Fibroblast of skin of left biceps (primary cell): ENCODE measurements at places on chromosomes 6 and 20.

DNA sequence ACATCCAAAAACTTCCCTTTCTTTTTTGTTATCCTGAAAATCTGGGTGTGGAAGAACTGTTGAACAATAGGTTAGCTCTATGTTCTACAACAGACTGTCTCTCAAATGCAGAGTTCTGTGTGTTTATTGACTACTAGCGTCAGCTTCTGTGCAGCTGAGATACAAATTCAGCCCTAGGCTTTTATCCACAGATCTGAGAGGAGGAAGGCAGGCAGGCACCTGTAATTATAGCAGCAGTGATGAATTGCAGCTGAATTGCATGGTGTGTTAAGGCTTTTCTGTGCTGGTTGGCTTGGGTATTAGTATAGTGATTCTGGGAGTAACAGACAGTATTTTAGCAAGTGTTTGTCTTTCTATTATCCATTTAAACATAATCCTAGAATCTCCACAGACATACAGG lies 24.4 kb downstream of the GRIK2 start:
- DNase-seq: no peak

DNA sequence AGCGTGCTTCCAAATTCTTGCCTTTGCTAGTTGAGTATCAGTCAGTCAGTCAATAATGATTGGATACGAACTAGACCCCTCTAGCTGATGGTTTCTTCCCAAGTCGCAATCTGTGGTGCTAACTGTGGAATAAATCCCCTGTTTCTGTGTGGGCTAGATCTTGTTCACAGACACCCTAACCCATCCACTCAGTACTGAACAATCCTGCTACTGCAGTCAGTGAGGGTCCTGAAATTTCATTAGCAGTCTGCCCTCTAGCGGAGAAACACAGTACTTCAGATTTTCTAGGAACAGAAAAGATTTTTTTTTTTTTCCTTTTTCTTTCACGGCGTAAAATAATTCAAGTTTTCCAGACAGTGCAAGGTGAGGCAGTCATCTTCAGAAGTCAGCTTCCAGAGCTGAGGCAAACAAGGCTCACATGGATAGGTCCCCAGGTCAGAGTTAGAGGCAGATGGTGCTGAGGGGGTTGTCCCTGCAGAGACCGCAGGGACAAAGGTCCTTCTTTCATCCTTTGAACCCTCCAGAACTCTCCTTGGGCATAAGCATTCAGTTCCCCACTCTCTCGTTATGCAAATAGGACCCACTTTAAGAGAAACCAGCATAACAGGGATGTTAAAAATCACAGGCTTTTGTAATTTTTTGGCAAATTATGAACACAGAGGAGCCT lies 119.6 kb downstream of the SCML4 start:
- no peak for DNase-seq

- no peak for DNase-seq
Observed at GRCh38 chr6:3915076-3915791, 66.1 kb downstream of the FAM50B start.

GRCh38 chr6:147509891-147510290 lies 1.4 kb downstream of the SAMD5 start:
- DNase-seq: no peak

- DNase-seq: no peak
Observed at GRCh38 chr6:41759905-41760579, 12.8 kb upstream of the PGC start.

DNA sequence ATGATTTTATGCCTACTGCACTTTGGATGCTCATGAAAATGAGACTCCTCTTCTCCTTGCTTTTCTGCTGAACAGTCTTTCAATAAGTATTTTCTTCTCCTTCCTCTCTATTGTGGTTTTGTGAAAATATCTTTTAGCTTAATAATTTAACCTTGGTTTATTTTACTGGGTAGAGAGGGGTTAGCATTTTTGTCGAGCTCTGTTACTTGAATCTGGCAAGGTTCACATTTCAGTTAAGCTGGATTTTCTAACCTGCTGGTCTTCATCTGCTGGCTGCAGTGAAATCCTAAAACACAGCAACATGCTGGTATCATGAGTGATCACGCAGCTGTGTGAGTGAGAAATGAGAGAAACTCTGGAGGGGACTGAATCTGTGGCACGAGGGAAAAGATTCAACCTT lies 222.7 kb upstream of the NOX3 start:
- DNase-seq: no peak

DNA sequence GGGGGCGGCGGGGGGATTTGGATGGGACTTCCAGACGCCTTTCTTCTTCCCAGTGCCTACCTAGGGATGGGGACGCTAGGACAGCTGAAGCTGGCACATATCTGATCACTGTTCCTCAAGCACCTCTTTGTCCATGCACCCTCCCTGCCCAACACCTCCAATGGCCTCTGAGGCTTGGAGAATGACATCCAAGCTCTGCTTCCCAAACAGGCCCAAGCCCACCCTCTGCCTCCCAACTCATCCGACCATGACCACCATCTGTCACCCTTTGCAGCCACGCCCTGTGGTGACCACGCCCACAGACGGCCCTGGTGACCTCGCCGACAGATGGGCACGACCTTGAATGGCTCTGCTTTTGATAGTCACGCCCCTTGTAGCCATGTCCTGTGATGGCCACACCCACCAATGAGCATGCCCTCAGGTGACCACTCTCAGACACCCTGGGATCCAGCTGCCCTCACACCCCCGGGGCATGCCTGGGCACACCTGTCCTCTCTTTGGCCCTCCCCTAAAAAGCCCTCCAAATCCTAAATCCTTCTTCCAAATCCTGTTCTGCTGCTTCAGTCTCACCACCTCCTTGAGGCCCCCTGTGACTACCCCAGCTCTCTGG lies 51.0 kb downstream of the SSR1 start:
- no peak for DNase-seq

GRCh38 chr6:160510199-160510598 lies 153.9 kb downstream of the LPA start:
- DNase-seq: peak; percentile 17

DNA sequence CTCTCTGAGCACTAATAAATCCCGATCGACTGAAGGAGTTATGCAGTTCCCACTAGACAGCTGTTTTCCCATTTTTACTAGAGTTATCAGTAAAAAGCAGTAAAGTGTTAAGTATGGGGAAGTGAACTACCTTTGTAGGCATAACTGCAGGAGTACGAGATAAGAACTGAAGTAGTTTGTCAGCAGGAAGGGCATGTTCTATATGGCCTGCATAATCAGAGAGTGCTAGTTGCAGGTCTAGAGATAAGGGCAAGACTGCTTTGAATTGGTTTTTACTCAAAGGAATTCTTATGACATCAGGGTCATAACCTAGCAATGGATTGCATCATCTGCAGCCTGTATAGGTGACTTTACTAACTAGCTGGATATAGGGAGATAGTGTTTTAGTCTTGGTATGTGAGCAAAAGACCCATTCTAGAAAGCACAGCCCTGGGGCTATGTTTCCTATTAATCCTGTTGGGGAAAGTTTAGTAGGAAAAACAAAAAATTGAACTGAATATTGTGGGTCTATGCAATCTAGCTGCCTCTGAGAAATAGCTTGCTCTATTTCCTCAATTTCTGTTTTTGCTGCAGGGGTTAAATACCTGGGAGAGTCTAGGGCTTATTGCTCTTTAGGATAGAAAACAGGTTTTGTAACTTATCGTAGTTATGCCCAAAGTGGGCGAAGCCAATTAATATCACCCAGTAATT lies 22.6 kb upstream of the CRISP1 start:
- no peak for DNase-seq

DNA sequence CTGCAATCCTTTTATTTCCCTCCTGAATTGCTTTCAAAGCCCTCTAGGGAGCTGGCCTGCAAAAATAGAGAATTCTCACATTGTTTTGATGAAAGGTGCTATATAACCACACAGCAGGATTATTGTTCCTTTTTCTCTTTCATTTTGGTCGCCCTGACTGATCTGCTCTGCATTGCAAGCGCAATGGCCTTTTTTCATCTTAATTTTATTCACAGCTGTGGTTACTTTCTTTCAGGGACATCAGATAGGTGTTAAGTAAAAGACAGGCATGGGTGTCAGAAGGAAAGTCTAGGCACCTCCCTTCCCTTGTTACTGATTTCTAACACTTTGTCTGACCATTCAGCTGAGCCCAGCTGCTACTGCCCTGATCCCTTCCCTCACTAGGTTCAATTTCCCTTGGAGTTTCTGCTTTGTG lies 850.5 kb upstream of the MAP3K7 start:
- DNase-seq: no peak

GRCh38 chr20:2455771-2456497 lies 14.7 kb downstream of the SNRPB start:
- DNase-seq: no peak

- DNase-seq: no peak
Observed at GRCh38 chr6:154234019-154234772, 122.4 kb downstream of the IPCEF1 start.

DNA sequence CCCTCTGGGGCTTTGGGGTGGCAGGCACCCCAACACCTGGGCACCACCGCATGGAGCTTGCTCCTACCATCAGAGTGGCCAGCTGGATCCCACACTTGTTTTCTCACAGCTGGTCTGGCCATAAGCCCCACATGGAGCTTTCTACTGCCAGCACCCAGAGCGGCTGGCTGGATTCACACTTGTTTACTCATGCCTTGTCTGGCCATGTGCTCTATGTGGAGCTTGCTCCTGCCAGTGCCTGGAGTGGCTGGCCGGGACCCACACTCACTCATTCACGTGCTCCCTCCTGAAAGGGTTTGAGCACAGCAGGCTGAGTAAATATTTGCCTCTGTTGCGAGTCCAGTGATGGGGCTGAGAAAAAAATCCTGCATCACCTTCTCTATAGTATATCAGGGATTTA lies 487.0 kb downstream of the CD109 start:
- DNase-seq: no peak

DNA sequence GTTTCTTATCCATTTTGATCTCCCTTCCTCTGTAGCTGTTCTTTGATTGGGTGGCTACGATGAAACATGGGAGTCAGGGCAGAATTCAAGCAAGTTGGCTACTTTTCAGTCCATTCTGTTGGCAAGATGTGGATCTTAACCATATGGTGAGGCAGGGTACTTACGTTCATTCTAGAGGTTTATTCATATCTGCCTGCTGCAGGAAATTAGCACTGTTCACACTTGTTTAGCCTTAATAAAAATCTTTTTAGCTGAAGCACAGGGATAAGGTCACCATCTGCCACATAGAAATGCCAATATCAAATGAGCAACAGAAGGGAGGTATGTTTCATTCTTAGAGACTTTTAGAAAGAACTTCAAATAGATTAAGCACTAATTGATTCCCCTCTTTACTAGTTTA lies 83.9 kb downstream of the GRIK2 start:
- DNase-seq: no peak

GRCh38 chr6:13614126-13614925 lies 809 bp upstream of the NOL7 start:
- no peak for DNase-seq

DNA sequence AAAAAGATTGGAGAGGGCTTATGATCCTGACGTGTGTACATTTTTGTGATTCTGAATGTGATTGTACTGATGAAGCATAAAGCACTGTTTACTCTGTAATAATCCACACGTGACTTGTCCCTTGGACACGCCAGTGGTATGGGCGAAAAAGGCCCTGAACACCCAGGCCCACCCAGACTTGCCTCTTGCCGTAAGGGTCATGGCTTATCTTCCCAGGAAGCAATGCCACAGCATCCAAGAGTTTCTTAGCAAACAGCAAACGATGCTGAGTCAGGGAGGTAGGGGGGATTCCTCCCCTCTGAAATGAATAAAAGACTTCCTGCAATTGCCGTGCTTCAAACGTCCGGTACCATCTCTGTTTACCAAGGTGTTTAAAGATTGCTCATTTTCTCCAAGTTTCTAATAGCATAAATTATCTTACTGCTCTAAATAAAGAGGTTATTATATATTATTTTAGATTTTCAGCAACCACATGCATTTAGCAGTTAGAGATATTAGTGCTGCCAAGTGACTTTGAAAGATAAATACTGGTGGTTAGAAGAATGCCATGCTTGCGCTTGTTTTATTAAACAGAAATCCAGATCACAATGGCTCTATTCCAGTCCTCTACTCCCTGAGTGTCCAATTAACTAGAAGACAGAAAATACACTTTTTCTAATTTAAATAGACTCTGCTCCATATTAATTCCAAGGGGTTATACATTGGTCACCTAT lies 212.8 kb upstream of the CST7 start:
- DNase-seq: no peak

GRCh38 chr20:58712806-58713731 lies 20.5 kb downstream of the NPEPL1 start:
- no peak for DNase-seq

DNA sequence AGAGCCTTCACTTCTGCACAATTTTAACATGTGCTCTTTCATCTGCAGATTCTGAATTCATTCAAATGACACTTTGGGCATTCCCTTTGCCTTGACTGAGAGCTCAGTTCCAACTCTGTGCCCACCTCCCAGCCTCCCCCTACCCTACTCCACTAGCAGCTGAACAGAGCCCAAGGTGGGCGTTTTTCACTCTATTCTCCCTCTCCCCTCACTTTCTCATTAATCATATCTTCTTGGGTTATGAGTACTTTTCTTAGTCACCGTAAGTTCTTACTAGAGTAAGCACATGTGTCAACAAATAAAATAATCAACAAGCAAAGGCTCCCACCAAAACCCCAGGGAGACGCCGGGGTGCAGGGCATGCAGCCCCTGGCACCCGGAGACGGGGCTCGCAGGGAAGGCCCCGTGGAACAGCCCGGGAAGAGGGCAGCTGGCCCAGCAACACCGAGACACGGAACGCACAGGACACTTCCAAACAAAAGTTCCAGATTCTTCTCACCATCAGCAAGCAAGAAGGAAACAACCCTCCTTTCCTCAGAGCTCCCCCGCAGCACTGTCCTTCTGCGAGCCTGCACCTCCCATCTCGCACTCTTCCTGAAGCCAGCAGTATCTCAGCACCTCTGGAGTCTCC lies 34.1 kb downstream of the TAF4 start:
- DNase-seq: no peak

DNA sequence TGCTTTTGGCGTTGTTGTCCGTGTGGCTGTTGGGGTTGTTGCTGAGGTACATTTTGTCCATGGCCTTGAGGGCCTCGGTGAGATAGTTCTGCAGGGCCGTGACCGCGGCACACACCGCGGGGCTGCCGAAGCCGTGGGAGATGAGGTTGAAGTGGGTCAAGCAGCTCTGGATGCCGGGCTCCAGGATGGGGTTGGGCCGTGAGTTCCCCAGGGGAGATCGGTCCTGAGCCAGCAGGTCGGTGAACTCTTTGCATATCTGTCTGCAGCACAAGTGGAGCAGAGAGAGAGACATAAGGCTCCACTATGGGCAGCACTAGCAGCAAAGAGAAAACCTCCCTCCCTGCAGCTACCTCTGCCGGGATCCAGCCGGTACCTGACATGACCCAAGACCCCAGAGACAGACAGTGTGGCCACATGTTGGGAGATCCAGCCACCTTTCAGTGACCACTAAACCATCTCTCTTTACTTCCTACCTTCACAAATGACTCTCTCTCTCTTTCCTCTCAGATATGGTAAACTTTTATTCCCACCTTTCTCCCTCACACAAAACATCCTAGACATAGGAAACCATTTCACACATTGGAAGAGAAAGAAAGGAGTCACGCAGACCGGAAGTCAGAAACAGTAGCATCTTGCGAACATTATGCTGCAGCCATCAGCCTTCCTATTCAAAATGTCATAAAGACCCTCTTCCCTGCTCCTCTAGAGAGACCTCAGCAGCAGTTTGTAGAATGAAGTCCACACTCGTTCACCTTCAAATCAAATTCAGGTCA lies 16.2 kb downstream of the TFAP2A start:
- DNase-seq: no peak

GRCh38 chr6:110537208-110538123 lies 61.1 kb upstream of the SLC22A16 start:
- DNase-seq: peak; percentile 82

GRCh38 chr6:132687306-132687705 lies 26.5 kb downstream of the VNN1 start:
- no peak for DNase-seq
